ENCODE measurements at places on chromosomes 5 and 9. TPM values are rescaled to one million over a fixed set of nuclear protein-coding genes. Genes with fewer than 3 reads are reported as not detected.

TMEM38B gene
- total RNA-seq: 7.9 TPM

LIX1 gene
- total RNA-seq: not detected

SPATA31E1 gene
- total RNA-seq: not detected

TAF11L7 gene
- not detected for total RNA-seq

PCDHA1 gene
- total RNA-seq: not detected

LMBRD2 gene
- total RNA-seq: 7.0 TPM

ADAMTS16 gene
- total RNA-seq: 0.52 TPM

ENTREP1 gene
- total RNA-seq: not detected

ARL14EPL gene
- total RNA-seq: not detected

TDRD7 gene
- 4.7 TPM for total RNA-seq

ZBED3 gene
- total RNA-seq: 1.7 TPM

AUH gene
- total RNA-seq: 12.0 TPM

TAF11L10 gene
- total RNA-seq: not detected

FABP6 gene
- total RNA-seq: not detected

Data from epithelial cell of alveolus of lung (primary cell).